Hepatocyte (in vitro differentiated cells): ENCODE measurements at places on chromosomes 6 and 20.

DNA sequence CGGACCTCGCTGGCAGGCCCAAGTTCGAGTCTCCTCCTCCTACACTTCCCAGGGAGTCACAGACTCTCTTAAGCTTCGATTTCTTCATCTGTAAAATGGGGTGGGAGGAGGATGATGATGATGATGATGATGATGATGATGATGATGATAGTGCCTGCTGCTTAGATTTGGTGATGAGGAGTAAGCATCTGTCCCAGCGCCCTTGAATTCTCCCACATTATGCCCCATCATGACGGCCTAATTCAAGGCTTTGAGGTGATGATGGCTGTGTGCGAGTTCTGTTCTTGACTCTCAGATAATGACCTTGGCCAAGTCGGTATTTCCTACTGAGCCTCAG, 487 bp upstream of the KIAA1755 start:
- DNase-seq: no peak

DNA sequence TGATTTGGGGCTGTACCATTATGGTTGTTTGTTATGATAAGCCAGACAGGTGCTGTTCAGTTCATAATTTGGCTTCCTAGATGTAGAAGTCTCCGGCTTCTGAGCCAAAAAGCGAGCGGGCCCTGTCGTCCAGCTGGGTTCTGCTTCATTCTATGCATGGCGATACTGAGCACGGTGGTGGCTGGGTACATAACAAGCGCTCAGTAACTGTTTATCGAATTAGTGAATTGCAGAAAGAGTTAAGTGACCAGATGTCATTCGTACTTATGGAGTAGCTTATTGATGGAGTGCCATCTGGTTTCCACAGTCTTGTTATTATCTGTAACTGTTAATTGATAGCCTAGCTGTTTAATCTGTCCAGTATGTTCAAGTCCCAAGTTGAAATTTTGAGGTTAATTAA, 85.0 kb downstream of the DTD1 start:
- no peak for DNase-seq

DNA sequence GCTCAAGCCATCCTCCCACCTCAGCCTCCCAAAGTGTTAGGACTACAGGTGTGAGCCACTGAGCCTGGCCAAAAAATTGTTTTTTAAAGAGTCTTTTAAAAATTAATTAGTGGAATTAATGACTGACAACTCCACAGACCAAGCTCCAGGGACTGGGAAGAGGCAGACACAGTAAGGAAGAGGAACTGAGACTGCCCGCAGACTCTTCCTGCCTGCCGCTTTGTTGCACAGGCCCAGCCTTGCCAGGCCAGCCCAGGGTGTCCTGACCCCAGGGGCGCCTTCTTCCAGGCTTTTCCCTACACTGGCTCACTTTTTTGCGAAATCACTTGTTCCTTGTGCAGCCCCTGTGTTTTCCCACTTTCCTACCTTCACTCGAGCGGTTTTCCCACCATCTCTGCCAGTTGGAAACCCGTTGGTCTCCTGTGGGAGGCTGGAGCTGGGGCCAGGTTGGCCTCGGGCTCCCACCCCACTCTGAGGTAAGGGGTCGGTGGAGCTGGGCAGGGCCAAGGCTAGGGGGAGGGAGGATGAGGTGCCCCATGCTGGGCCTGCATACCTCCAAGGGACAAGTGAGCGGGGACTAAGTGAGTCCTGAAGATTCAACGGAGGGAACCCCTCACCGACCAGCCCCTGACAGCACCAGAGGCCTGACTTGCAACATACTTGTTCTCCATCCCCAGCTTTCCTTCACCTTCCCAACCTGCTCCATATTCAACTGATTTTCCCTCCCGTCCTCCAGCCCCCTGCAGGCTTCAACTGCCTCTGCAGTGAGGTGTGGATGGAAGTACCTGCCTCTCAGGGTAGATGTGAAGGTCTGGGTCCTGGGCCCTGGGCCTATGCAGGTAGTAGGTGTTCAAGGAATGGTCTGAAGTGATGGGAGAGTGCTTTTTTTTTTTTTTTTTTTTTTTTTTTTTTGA, 23.5 kb upstream of the SMIM29 start:
- no peak for DNase-seq

DNA sequence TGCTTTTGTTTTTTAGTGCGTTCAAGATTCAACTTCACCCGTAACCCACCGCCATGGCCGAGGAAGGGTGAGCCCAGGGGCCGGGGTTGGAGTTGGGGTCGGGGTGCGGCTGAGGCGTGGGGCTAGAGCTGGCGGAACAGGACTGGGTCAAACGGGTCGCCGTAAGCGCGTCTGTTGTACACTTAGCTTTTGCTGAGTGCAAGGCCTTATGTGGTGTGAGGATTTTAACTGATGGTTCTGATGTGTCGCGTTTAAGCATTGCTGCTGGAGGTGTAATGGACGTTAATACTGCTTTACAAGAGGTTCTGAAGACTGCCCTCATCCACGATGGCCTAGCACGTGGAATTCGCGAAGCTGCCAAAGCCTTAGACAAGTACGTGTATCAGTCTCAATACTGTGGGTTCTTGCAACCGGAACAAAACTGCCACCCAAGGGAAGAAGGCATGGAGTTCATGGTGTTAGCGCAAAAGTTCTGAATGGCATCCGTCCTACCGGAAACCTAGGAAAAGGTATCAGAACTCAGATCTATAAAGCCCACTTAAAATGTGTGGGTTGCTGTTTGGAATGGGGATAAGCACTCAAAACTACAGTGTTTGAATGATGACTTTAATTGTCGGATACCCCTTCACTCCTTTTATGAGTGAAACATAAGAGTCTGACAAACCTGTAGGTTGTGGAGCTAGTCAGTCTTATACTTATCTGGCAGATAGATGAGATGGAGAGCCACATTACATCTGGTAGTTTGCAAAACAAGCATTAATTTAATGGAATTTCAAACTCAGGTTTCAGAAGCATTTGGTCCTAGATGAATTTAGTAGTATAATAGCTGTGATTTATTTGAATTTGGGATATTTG, 574 bp downstream of the RPS12 start:
- no peak for DNase-seq

DNA sequence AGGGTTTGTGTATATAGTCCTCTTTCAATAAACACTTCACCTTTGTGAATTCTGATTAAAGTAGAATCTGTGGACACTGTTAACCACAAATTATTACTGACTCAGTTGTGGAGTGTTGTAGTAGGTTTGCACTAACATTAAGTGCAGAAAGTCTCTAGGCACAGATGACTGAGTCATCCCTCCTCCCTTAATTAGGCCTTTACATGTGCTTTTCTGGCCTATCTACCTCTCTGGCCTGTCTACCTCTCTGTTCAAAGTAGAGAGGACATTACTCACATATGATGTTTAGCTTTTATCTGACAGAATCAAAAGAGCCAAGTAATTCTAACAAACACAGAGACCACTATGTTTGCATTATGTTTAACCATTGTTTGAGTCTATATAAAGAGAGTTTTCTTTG, 783.0 kb downstream of the TENT5A start:
- DNase-seq: no peak

- no peak for DNase-seq
These were observed 50.0 kb upstream of the NOX3 start for GRCh38 chr6:155505608-155505989.

DNA sequence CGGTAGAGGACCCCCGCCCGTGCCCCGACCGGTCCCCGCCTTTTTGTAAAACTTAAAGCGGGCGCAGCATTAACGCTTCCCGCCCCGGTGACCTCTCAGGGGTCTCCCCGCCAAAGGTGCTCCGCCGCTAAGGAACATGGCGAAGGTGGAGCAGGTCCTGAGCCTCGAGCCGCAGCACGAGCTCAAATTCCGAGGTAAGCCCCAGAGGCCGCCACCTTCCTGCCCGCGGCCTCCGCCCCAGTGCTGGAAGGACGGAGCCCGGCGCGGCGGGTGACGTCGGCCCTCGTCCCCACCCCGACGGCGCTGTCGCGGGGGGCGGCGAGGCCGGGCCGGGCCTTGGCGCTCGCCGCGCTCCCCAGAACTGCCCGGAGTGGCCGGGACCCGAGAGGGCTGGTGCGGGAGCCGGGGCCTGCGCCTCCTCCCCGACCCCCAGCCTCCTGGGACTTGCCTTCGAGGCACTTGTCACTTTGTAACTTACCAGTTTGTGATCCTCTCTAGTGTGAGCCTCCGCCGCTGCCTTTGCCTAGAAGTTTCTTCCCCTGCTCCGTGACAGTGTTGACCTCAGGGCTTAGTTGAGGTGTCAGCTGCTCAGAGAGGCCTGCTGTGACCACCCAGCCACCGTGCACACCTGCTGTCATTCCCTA, 417 bp downstream of the VAPB start:
- DNase-seq: peak; percentile 75
